ENCODE measurements at places on chromosomes 7 and 10. TPM values are rescaled to one million over a fixed set of nuclear protein-coding genes. Genes with fewer than 3 reads are reported as not detected.
A peak's percentile ranks its signal among the peaks of the same experiment; 100 is the strongest.

DNA sequence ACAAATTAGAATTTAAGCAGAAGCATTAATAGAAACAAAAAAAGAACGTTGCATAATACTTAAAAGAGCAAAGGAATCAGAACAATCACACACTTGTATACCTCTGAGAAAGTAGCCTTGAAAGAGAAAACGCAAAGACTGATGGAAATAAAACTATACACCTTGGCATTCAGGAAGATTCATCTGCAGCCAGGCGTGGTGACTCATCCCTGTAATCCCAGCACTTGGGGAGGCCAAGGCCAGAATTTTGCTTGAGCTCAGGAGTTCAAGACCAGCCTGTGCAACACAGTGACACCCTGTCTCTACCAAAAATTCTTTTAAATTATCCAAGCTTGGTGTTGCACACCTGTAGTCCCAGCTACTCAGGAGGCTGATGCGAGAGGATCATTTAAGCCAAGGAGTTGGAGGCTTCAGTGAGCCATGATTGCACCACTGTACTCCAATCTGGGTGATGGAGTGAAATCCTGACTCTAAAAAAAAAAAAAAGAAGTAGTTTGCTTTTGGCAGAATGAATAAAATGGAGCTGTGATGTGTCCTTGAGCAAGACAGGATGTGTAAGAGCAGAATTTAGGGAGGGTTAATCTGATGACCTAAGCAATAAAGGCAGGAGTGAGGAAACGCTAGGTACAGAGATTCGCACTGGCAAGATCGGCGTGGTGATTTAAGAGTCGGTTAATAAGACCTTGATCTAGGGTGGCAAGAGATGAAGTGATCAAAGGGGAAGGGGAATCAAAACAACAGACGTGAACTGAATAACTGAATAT is 75.8 kb upstream of the NRP1 start:
- DNase-seq = no peak

DNA sequence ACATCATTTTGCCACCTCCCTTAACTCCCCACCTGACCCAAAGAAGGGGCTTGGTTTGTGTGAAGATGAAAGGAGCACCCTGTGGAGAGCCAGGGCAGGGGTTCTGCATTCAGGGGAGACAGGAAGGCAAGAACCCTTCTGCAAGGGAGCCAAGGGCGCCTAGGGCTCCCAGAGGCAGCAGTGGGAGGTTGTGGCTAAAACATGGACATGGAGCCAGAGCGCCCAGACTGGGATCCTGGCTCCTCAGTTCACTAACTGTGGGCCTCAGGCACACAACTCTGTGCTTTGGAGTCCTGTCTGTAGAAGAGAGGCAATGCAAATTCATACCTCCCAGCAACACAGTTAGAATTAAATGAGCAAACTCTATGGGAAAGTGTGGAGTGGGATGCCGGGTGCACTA is 123.1 kb upstream of the MACROH2A2 start:
- no peak for DNase-seq

DNA sequence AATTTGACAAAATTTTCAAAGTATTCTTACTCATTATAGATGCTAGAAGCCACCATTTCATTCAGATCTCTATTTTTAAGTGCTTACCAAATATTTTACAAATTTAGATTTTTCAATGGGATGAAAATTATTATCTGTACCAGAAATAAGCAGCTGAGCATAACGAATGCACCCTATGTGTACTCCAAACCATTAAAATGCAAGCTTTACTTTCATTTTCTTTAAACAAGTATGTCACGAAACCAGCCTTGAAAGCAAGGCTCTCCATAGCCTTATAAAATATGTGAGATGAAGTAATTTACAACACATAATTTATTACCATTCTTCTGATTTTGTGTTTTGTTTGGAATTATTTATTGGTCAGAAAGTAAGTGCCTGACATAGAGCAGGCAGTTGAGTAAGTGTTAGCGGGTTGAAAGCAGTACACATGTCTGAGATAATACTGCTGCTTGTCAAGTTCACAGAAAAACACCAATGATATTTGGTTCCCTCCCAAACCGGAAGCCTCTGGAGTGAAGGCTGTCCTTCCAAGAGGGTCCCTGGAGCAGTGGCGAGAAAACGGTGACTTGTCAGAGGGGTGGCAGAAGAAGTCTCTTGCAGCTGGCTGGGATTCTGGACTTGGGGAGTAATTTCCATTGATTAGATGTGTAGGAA is 322.7 kb upstream of the PFKP start:
- DNase-seq = no peak

- DNase-seq = no peak
Observed at GRCh38 chr7:46756996-46757395, 824.9 kb downstream of the TNS3 start.

DNA sequence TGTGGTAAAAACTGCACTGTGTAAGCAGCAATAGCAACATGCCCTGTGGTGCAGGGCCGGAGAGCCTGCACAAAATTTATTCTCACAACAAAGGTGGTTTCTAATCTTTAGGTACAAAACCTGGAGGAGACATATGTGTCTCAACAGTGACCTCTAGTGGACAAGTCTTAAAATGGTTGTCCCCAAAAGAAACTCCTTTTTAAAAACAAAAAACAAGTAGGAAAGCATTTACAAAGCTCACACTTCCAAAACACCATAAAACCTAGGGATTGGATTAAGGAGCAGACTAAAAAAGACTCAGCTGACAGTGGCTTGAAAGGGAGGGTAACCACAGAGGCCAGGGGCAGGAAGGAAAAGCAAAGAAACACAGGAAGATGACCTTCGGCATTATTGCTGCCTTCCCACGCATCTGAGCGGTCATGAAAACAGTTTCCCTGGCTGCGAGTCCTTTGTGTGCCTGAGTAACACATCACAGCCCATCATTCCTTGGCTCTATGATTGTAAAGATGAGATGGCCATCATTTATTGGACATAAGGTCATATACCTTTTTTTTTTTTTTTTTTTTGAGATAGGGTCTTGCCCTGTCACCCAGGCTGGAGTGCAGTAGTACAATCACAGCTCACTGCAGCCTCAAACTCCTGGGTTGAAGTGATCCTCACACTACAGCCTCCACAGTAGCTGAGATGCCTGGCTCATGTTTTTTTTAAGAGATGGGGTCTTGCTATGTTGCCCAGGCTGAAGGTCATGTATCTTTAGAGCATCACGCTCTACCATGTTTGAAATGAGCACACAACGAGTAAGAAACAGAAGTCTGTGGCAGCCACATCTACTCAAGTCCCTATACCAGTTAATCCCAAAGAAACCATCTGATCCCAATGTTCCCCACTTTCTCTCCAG is 39.5 kb downstream of the RSU1 start:
- peak; percentile 73 for DNase-seq

- peak; percentile 60 for DNase-seq
Observed at GRCh38 chr10:31836569-31837406, 91.8 kb downstream of the ARHGAP12 start.

ADAM22 gene
- total RNA-seq = 2.4 TPM

DNA sequence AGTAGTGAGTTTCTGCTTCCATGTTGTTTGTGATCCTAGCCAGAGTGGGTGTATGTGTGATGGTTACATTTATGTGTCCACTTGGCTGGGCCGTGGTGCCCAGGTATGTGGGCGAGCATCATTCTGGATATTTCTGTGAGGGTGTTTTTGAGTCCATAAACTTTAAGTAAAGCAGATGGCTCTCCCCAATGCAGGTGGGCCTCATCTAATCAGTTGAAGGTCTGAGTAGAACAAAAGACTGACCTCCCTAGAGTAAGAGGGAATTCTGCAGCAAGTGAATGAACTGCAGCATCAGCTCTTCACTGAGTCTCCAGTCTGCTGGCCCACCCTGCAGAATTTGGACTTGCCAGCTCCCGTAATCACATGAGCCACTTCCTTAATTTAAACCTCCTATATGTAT is 571.9 kb downstream of the ACTR3B start:
- no peak for DNase-seq

TMEM139 gene
- total RNA-seq = not detected

DMBT1 gene
- under 0.01 TPM for total RNA-seq

GRCh38 chr7:157539521-157539920 is 202.7 kb downstream of the DNAJB6 start:
- DNase-seq = no peak

DNA sequence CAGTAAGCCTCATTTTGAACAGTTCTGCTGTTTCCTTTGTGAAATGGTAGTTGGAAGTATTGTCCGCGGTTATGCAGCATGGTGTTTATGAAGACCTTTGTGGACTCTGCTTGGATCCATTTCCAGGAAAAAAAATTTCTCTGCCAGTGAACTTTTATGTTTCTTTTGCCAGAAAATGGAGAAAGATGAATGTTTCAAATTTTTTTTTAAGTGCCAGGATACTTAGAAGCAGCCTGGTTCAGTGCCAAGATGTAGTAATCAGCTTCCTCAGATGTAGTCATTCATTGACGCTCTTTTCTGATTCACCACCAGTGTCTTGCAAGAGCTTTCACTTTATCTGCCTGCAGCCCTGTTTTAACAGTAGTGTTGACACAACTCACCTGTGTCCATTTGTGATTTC is 258.2 kb downstream of the SDK1 start:
- peak; percentile 80 for DNase-seq

DNA sequence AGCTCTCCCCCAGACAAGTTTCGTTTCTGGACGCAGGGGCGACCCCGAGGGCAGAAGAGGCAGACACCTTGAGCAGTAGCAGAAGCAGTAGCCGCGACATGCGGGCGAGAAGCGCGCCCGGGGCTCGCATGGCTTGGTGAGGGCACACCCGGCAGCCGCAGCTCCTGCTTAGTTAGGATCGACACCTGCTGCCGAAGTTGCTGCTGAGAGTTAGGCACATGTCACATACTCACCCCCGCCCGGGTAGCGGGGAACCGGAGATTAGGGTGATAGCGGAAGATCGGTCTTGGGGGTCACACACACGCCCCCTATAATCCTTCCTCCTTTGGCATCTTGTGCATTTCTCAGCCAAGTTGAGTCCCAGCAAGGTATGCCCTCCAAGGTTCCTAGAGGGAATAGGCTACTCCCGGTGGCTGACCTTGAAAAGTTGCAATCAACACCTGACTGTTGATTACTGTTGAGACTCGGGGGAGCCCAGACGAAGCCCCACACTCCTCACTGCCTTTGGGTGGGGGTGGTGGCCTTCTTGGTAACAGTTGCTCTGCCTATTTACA is 668 bp downstream of the GPR37 start:
- DNase-seq = no peak

DNA sequence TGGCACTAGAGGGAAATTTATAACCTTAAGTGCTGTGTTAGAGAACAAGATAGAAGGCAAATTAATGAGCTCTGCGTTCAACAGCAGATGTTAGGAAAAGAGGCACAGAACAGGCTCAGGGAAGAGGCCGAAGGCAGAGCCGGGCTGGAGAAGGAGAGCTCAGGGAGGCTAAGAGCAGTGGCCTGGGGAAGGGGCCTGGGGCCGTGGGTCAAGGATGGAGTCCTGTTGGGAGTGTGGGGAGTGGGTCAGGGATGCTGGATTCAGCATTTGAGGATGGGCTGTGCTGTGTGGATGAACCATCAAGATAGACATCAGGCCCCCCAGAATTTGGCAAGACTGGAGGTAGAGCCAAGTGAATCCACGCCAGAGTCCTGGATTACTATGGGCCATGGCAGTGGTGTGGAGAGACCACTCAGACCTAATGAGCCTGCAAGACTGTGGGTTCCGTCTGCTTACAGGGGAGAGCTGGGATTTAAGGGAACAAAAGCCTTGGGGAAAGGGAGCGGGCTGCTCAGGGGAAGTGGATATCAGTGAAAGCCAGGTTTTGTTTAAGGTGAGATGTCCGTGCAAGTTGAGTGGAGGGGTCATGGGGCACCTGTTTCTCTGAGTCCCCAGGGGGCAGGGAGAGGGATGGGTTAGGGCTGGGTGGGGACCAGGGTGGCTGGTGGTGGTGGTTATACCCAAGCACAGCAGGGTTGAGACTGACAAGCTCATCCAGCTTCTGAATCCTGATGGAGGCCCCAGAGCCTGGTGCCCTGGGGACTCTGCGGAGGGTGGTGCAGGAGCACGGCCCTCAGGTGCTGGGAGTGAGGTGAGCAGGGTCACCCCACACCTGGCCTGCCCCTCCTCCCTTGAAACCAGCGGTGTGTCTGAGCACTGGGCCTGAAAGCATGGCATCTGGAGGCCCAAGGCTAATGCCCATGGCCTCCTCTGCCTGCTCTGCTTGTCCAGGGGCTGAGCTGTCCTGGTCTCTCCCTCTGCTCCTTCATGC is 101.7 kb downstream of the BMS1 start:
- no peak for DNase-seq

MMRN2 gene
- 5.1 TPM for total RNA-seq

DNA sequence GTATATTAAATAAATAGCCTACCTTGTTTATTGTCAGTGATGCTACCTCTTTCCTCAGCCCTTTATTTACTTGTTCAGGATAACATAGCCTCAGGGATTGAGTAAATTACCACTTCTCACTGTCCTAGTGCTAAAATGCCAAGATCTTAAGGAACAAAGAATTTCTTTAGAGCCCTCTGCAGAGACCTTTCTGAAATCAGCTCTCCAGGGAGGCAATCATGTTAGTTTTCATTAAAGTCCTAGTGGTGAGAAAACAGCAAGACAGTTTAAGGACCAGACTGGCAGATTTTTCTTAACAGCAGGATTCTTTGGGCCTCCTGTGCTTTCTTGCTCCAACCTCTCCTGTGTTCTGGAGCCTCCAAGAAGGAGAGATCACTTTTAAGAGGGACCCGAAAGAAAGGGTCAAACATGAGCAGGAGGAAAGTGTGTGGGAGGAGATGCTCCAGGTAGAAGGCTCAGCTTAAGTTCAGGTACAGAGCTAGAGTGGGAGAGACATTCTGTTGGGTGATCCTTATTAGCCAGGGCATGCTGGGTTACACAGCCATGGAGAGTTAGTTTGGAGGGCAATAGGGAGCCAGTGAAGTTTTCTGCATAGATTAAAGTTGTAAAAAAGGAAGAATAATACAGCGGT is 1.2 kb upstream of the PLCE1 start:
- DNase-seq = no peak

WDR11 gene
- total RNA-seq = 86.1 TPM

DNA sequence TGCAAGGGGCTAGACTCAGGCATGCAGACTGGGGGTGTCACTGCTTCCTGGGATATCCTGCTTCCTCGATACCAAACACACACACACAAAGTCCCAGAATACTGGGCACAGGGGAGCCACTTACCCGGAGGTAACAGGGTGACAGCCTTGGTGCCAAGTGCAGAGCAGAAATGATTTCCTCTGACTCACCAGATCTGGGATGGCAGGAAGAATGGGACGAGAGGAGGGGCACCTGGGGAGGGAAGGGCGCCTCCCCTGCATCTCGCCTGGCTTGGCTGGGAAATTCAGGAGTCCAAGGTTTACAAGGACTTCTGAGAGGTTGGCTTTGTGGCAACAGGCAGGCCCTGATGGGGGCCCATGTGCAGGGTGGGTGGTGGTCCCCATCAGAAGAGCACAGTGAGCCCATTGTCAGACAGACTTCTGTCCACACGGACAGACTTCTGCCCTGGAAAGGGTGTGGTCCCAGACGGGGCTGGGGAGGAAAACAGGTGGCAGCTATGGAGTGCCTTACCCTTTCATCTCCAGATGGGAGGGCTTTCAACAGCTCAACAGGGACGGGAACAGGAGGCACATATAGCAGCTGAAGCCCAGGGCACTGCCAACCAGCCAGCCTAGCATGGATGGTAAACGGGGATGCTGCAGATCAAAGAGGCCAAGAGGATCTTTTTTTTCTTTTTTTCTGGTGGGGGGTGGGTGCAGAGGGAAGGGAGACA is 9.7 kb upstream of the CCL24 start:
- DNase-seq = no peak

Measured in fibroblast of the aortic adventitia (primary cell).